CD4-positive, alpha-beta T cell (primary cell): ENCODE measurements at places on chromosomes 5 and 9. TPM values are rescaled to one million over a fixed set of nuclear protein-coding genes. Genes with fewer than 3 reads are reported as not detected.

The FGF18 gene
- 0.31 TPM for total RNA-seq

The FAXDC2 gene
- not detected for total RNA-seq

DNA sequence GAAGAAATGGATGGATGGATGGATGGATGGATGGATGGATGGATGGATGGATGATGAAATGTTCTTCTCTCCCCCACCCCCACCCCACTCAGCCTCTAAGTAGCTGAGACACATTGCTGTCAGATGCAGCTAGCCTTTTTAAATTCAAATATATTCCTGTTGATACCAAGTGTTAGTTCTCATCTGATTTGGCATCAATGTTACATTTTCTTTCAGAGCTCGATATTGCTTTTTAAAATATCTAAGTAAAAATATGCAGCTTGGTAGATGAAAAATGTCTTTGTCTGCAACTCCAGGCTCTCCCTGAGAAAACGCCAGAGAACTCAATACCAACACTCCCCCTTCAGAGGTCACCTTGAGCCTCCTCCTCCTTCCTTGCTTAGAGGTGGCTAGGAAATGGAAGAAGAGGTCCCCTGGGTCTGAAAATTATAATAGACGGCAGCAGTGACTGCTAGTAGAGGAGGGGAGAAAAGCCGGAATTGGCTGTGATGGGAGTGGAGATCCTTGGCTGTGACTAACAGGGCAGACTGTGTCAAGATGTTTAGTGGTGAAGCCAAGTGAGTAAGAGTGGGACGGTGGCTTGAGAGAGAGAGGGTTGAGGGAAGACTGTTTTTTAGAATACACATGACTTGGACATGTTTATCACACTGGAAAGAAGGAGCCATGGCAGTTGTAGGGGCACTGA is 156.0 kb downstream of the ZNF462 start:
- DNase-seq, result no peak

DNA sequence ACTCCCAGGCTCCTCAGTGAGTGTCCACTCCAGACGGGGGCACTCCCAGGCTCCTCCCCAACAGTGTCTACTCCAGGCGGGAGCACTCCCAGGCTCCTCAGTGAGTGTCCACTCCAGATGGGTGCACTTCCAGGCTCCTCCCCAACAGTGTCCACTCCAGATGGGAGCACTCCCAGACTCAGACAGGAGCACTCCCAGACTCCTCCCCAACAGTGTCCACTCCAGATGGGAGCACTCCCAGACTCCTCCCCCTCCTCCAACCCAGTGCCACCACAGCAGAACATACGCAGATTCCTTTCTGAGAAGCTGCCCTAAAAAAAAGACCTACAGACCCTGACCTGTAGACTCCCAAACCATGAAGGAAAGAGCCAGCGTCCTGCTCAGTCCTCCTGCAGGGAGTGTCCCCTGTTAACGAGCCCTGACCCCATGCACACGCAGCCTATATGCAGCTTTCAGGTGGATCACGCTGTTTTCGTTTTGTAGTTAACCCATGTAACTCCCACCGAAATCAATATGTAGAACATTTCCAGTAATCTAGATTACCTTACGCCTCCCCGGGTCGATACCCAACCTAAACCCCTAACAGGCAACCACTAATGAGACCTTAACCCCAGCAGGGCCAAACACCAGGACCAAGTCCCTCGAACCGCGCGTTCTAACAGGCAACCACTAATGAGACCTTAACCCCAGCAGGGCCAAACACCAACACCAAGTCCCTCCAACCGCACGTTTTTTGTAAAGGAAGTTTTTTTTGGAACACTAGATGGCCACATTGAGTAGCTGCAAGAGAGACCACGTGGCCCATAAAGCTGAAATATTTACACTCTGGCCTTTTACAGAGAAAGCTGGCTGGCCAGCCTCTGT is 15.7 kb downstream of the PNPLA7 start:
- DNase-seq, result no peak

DNA sequence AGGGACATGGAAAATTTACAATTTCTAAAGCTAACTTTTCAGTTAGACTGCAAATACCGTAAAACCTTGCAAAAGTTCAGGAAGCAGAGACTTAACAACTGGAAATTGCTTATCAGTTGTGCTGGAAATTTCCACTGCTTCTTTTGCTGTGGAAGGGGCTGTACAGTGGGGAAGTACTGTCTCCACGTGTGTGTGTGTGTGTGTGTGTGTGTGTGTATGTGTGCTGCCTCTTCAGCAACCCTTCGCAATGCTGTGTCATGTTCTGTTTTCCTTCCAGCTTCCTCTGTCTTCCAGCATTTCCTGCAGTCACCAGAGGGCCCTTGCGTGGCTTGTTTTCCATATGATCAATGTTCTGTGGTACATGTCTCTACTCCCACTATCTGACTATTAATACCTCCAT is 87.5 kb upstream of the RANBP3L start:
- no peak for DNase-seq

GRCh38 chr9:35519692-35520363 is 29.9 kb downstream of the RUSC2 start:
- DNase-seq, result no peak

- DNase-seq, result no peak
Measured at GRCh38 chr9:32177396-32177795, 207.0 kb upstream of the ACO1 start.
